ENCODE measurements at places on chromosomes 12 and 14.

DNA sequence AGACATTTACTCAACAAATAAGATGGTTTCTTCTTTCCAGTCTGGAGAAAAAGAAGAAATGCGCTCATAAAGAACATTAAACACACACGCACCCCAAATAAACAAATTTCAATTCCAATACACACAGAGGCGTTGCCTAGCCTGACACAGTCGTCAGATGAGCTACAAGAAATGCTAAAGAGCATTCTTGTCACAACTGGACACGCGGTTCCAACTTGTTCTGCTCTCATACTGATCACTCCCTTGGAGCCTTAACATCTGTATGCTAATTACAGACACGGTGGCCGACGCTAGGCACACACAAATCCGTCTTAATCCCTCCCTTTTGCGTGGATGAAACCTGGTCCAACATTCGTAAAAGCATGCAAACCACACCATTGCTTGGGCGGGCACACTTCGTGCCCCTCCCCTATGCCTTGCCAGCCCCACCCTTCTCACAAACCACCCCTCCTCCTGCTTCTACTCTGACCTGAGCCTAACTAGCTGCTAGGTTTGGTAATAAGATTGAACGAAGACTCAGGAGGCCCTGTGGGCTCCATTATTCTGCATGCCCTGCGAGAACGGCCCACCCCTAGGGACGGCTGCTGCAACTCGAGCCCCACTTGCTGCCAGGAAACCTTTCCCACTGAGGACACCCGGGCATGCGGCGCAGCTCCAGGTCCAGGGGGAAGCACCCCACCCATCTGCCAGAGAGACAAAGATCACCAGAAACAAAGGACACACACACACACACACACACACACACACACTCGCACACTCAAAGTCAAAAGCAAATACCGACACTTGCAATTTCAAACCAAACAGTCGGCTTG is 1.2 kb downstream of the KCNK10 start:
- DNase-seq = no peak

GRCh38 chr14:76948213-76948947 is 80.1 kb downstream of the IRF2BPL start:
- DNase-seq = no peak

DNA sequence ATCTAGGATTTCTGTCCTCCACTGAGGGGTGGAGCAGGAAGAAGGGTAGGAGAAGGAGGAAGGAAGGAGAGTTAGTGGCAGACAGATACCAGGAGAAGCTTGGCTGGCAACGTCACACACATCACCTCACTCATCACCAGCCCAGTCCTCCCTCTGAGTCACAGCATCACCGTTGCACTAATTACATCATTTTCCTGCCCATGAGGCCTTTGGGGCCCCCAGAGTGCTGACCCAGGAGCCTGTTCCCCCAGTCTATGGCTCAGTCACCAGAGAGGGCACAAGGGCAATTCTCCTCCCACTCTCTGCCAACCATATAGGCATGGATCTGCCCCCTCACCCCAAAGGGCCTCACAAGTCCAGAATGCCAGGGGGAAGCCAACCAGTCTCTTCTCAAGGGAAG is 4.6 kb downstream of the RND1 start:
- DNase-seq = no peak

DNA sequence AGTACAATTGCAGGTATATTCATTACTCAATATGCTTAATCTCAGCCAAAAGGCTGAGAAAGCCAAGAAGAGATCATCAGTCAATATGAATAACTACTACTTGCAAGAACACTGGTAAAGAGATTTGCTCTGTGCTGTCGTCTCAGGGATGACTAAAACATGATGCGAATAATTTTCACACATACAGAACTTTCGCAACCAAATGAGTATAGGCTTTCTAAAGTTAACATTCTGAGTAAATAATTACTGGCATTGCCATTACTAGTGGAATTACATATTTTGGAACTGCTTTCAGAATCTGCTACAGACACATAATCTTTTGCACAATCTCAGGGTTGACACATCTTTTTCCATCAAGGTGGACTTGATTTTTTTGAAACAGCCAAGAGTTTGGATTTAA is 24.7 kb downstream of the NCKAP1L start:
- DNase-seq = no peak

GRCh38 chr12:12070674-12071656 is at the start of gene BCL2L14:
TSS of gene BCL2L14 (plus strand) at chr12:12070939. CDS start at chr12:12079306, 8,367 bp downstream.
- DNase-seq = no peak

GRCh38 chr12:2958432-2959191 is 585 bp upstream of the TEAD4 start:
- DNase-seq = peak; percentile 87

- DNase-seq = peak; percentile 15
Observed at GRCh38 chr12:78181544-78182162, 351.0 kb downstream of the NAV3 start.

DNA sequence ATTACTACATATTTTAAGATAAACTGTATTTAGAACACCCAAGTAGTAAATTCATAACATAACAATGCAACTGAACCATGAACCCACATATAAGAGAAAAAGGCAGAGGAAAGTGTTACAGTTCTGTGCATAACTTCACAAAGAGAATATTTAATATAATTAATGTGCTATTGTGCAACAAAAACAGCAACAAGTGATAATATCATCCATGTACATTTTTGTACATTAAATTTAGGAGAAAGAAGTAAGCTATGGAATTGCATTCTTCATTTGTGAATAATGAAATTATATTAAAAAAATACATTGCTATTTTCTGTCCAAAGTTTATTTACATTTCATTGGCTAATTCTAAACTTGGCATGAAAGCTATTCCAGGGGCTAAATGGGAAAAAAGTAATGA is 72.6 kb downstream of the PLEKHG7 start:
- DNase-seq = no peak

DNA sequence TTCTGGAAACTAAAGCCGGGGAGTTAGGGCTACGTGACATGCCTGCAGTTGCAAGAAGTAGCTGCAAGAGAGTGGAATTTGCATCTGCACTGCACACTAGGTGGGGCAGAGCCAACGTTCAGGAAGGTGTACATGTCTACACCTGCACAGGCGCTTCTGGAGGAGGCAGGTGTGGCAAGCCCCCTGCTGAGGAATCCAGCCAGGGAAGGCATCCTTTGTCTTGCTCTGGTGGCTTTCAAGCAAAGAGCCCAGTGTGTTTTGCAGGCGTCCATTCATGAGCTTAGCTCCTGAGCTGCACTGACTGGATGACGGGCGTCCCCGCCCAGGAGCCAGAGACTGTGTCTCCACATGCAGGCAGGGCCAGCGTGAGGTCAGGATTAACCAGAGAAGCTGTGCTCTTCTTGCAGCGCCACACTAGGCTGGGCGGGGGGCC is 116.3 kb downstream of the ZFP36L1 start:
- DNase-seq = no peak

DNA sequence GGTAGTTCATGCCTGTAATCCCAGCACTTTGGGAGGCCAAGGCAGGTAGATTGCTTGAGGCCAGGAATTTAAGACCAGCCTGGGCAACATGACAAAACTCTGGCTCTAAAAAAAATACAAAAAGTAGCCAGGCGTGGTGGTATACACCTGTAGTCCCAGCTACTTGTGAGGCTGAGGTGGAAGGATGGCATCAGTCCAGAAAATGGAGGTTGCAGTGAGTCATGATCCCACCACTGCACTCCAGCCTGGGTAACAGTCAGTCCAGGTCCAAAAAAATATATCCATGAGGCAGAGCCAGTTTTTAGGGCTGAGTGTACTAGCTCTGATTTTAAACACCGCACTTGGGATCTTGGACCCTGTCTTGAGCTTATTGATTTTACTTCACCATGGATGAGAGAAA is 30.6 kb upstream of the FICD start:
- DNase-seq = no peak

DNA sequence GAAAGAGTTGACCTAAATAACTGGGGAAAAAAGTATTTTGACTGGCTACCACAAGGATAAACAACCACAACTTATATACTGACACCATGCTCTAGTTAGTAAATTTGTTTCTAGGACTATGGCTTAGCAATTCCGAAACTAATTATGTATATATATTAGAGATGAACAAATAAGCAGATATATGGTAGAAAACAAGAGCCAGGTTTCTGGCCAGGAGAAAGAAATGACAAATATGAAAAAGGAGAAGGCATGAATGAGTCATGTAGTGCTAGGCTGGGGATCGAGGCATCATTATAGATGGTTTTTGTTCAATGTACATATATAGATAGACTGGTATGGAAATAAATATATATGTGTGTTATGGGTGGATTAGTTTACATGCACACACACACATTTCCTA is 5.5 kb upstream of the LRRC74A start:
- no peak for DNase-seq

GRCh38 chr12:71158361-71158882 is 623 bp upstream of the TSPAN8 start:
- no peak for DNase-seq

DNA sequence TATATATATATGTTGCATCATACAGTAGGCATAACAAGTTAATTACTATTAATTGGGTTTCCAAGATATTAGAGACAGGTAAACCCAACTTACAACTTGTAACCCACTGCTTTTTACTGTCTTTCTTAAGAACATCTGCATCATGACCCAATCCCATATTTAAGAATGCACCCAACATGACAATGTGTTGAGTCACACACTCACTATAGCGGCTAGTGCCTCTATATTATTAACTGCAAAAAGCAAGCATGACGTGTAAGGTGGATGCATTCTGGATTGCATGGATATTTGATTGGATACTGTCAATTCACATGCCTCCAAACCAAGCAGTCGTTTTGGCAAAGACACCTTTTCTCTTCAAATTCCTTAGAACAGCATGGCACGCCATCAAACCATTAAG is 68.2 kb downstream of the KSR2 start:
- no peak for DNase-seq
